Panc1 (cell line): ENCODE measurements at places on chromosomes 2 and 18. TPM values are rescaled to one million over a fixed set of nuclear protein-coding genes. Genes with fewer than 3 reads are reported as not detected.

DNA sequence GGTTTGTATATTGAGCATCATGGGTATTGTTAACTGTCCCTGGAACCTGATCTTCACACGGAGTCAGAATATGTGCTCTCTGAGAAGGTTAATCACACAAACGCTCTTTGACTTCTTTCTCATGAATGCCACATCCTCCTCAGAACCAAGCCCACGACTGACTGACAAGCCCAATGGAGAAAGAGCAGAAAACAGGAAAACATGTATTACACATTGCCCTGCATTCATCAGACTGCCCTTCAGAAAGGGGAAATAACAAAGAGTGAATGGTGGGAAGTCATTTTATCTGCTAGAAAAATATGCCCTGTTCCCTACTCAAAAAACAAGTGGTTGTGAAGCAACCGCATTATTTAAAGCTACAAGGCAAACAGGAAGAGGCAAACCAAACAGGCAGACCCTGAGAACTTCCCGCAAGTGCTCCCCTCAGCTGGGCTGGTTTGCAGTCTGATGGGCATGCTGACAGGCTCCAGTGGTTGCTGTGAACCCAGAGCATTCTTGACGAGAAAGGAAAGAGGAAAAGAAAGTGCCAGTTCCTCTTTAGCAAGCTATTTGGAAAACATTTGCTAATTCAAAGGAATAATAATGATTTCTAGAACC is 172.9 kb upstream of the SETBP1 start:
- H3K27ac ChIP-seq, result no peak overlapping the region
- no peaks in the 10 kb centered on the region for H3K36me3 ChIP-seq
- H3K4me3 ChIP-seq, result no peak overlapping the region
- DNase-seq, result no peak
- H3K4me1 ChIP-seq, result no peaks in the 10 kb centered on the region
- H3K27me3 ChIP-seq, result no peaks in the 10 kb centered on the region

- H3K27ac ChIP-seq, result no peak overlapping the region
- no peaks in the 10 kb centered on the region; the same call in 1 of the 2 replicates for H3K36me3 ChIP-seq
- no peaks in the 10 kb centered on the region for H3K27me3 ChIP-seq
- DNase-seq, result no peak
- H3K4me1 ChIP-seq, result no peaks in the 10 kb centered on the region
- H3K4me3 ChIP-seq, result no peak overlapping the region
Observed at GRCh38 chr2:188573453-188573852, 281.8 kb downstream of the GULP1 start.

DNA sequence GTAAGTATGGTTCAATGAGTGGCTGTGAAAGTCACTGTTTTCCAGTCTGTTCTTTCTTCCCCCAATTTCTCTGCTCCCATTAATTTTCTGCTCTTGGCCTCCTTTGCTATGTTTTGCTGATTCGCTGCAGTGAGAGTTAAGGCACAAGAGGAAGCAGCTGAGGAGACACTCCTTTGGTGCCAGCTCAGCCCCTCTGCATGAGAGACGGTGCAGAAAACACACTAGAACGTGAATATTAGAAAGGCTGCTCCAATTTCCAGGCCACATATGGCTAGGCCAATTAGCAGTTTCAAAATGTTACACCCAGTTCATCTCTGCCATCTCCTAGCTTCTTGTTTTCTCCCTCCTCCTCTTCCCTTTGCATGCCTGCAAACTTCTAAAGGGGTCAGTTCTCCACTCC is 38.9 kb downstream of the AKAIN1 start:
- H3K4me1 ChIP-seq, result no peaks in the 10 kb centered on the region
- no peaks in the 10 kb centered on the region for H3K36me3 ChIP-seq
- H3K4me3 ChIP-seq, result no peak overlapping the region
- no peak for DNase-seq

DNA sequence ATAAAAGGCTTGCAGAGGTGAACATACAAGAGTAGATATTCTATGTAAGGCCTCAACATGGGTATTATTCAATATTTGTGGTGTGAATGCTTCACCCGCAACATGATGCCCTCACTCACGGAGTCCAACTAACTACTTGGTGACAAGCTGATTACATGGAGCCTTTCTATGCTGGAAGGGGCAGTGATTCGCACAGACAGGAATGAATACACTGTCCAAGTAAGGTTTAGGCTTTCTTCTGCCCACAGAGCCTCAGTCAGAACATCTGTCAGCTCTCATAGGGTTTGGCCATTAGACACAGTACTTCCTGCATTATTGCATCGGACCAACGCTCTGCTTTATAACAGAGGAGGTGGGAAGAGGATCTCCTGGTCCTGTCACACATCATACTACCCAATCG is 80.3 kb upstream of the SLC35G4 start:
- H3K27me3 ChIP-seq, result no peaks in the 10 kb centered on the region; the same call in 1 of the 2 replicates
- no peaks in the 10 kb centered on the region for H3K36me3 ChIP-seq

GRCh38 chr2:42459296-42459695 is 34.5 kb downstream of the KCNG3 start:
- H3K36me3 ChIP-seq, result no peaks in the 10 kb centered on the region
- no peak for DNase-seq
- no peak overlapping the region for H3K4me3 ChIP-seq
- no peaks in the 10 kb centered on the region for H3K27me3 ChIP-seq
- H3K4me1 ChIP-seq, result no peaks in the 10 kb centered on the region

DNA sequence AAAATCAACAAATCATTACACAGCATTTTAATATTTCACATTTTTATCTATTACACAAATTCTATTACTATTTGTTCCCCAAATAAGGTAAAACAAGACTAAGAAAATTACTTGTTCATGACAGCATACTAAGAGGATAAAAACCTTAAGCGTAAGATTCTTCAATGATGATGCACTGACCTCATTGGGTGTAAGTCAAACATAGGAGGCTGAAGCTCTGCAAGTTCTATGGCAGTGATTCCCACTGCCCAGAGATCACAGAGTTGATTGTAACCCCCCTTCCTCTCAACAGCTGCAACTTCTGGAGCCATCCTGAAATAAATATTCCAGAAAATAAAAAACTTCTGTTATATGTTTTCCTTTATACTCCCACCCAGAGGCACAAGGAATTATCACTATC is 82.2 kb upstream of the CDKL4 start:
- H3K4me3 ChIP-seq, result no peak overlapping the region
- peaks cover 5% of the 10 kb centered on the region; the same call in 1 of the 2 replicates for H3K36me3 ChIP-seq
- no peaks in the 10 kb centered on the region for H3K27me3 ChIP-seq
- H3K27ac ChIP-seq, result no peak overlapping the region

DNA sequence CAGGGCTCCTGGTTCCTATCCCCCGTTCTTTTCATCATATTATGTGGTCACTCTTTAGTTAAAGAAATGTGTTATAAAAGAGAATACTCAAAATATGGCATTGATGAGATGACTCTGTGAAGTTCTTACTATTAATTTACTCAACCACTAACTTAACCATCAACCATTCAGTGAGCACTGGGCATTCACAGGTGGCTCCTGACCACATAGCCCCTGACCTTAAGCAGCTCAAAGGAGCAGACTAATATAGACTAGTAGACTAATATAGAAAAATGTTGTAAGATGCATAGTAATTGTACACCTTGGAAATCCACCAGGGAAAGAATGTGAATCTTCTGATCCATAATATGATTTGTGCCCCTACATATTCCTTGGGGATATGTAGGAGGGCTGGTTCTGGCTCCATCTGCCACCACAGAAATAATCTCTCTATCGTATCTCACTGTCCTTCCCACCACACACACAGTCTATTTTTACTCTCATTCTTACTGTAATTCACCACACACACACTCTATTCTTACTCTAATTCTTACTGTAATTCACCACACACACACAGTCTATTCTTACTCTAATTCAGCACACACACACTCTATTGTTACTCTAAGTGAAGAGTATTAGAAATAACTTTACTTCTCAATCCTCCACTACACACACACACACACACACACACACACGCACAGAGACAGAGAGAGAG is 188.9 kb upstream of the ITGA4 start:
- no peaks in the 10 kb centered on the region for H3K4me1 ChIP-seq
- no peak overlapping the region for H3K27ac ChIP-seq
- no peaks in the 10 kb centered on the region for H3K27me3 ChIP-seq

DNA sequence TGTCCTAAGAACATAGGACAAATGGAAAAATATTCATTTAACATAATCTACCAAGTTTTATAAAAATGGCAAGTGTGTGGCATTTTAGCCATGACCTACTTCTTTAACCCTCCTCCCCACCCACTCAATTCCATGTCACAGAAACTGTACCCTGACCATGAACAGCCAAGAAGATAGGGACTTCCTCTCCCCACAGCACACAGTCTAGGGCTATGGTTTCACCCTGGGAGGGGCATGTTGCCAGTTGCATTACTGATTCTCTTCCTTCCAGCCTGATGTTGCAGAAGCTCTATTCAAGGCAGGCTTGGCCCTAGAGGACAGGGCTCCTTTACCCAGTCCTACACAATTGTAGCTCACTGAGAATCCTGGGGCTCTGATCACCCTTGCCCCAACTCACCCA is 153.6 kb upstream of the KLF7 start:
- H3K4me1 ChIP-seq, result no peaks in the 10 kb centered on the region
- H3K4me3 ChIP-seq, result no peak overlapping the region
- H3K36me3 ChIP-seq, result no peaks in the 10 kb centered on the region
- no peak overlapping the region for H3K27ac ChIP-seq

- no peak overlapping the region for H3K27ac ChIP-seq
- peaks cover 3% of the 10 kb centered on the region; the same call in 1 of the 2 replicates for H3K4me1 ChIP-seq
- DNase-seq, result no peak
- H3K36me3 ChIP-seq, result no peaks in the 10 kb centered on the region
Observed at GRCh38 chr18:67243799-67244587, 272.5 kb downstream of the DSEL start.

SPATS2L gene
- 282 TPM for total RNA-seq

DYNAP gene
- total RNA-seq, result not detected

LAMA1 gene
- total RNA-seq, result 0.03 TPM

PASK gene
- 51.6 TPM for total RNA-seq

AKAIN1 gene
- total RNA-seq, result not detected

LAMA3 gene
- 8.1 TPM for total RNA-seq
